ENCODE measurements at places on chromosomes 7 and 10. TPM values are rescaled to one million over a fixed set of nuclear protein-coding genes. Genes with fewer than 3 reads are reported as not detected.

PLOD3 gene
- polyA plus RNA-seq: 24.6 TPM

SLC18A3 gene
- polyA plus RNA-seq: not detected

- DNase-seq: no peak
- no peak overlapping the region for H3K4me3 ChIP-seq
- no peaks in the 10 kb centered on the region for H3K27me3 ChIP-seq
- no peaks in the 10 kb centered on the region for H3K36me3 ChIP-seq
- no peak overlapping the region for H3K27ac ChIP-seq
These were observed 90.1 kb upstream of the NANOS1 start for GRCh38 chr10:118939211-118940007.

SOSTDC1 gene
- polyA plus RNA-seq: not detected

CLCN1 gene
- 0.06 TPM for polyA plus RNA-seq

KCNIP2 gene
- polyA plus RNA-seq: 0.79 TPM

TDRD1 gene
- polyA plus RNA-seq: not detected
